ENCODE measurements at places on chromosomes 1 and 21. TPM values are rescaled to one million over a fixed set of nuclear protein-coding genes. Genes with fewer than 3 reads are reported as not detected.

GRCh38 chr1:59094001-59094400 lies 202.9 kb upstream of the FGGY start:
- no peak overlapping the region for H3K27ac ChIP-seq
- H3K36me3 ChIP-seq, result no peaks in the 10 kb centered on the region
- H3K27me3 ChIP-seq, result no peaks in the 10 kb centered on the region
- H3K4me3 ChIP-seq, result no peak overlapping the region
- no peaks in the 10 kb centered on the region for H3K4me1 ChIP-seq

DNA sequence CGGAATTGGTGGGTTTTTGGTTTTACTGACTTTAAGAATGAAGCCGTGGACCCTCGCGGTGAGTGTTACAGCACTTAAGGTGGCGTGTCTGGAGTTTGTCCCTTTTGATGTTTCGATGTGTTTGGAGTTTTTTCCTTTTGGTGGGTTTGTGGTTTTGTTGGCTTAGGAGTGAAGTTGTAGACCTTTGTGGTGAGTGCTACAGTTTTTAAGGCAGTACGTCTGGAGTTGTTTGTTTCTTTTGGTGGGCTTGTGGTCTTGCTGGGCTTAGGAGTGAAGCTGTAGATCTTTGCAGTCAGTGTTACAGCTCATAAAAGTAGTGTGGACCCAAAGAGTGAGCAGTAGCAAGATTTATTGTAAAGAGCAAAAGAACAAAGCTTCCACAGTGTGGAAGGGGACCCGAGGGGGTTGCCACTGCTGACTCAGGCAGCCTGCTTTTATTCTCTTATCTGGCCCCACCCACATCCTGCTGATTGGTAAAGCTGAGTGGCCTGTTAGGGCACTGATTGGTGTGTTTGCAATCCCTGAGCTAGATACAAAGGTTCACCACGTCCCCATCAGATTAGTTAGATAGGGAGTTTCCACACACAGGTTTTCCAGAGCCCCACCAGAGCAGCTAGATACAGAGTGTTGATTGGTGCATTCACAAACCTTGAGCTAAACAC lies 20.9 kb downstream of the HENMT1 start:
- no peak overlapping the region for H3K4me3 ChIP-seq
- H3K27me3 ChIP-seq, result no peaks in the 10 kb centered on the region
- H3K36me3 ChIP-seq, result peaks cover 16% of the 10 kb centered on the region
- no peaks in the 10 kb centered on the region for H3K4me1 ChIP-seq

DNA sequence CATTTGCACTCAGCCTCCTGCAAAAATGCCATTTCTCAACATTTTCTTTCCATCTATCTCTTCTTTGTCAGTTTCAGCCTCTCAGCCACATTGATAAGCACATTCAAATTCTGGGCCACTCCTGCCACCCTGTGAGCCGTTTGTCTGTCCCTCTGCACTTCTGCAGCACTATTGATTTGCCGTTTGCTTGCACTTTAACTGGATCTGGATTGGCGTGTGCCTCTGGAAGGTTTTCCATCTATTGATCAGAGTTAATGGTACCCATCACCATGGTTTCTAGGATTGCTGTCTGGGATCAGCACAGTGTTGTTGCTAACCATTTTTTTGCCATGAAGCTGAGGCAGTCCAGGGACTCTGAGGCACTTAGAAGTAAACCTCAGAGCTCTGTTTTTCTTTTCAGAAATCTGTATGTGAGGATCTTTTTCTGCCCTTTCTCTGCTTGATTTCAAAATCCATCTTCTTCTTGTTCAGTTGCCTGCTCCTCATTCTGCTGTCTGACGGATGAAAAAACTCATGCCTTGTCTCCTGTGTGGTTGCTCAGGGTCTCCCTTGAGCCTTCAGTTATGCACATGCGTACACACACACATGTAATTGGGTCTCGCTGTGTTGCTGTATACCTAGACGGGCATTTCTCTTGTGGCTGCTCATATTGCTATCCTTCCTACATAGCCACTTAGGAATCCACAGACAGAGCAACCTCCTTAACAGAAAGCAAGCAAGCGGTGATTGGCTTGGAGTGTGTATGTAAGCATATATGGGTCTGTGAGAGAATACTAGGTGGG lies 67.9 kb downstream of the NOS1AP start:
- H3K36me3 ChIP-seq, result no peaks in the 10 kb centered on the region
- H3K4me1 ChIP-seq, result peaks cover 12% of the 10 kb centered on the region
- H3K4me3 ChIP-seq, result no peak overlapping the region

GRCh38 chr1:9302745-9303524 lies 10.2 kb downstream of the SPSB1 start:
- H3K27me3 ChIP-seq, result no peaks in the 10 kb centered on the region
- H3K4me3 ChIP-seq, result peak overlapping the region; percentile 4
- peak overlapping the region; percentile 83 for H3K27ac ChIP-seq
- no peaks in the 10 kb centered on the region for H3K36me3 ChIP-seq

DNA sequence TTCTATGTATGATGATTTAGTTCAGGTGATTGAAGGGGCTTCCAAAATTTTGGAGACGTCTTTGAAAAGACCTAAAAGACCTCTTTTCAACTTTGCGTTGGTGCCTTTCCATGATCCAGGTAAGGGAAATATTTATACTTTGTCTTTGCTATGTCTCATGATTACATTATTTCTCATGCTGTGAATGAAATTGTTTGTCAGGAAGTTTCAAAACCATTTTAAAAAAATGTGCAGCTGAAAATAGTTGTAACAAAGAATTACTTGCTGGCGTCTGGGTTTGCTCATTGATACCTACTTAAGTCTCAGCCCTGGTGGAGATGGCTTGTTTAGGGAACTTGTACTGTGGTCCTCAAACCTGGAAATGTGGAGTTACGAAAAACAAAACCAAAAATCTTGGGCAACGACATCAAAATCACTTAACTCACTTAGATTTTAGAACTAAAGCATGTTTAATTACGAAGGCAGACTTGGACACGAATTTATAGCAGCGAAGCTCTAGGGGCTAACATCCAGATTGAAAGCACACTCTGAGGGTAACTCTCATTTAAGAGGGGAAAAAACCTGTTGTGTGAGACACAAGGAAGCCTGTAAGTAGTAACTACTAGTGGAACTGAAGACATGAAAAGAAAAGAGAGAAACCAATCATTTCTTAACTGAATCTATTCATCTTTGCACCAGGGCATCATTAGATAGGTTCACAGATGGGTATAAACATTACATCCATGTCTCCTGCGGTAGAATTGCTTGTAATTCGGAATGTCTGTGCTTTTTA lies 924 bp downstream of the HMCN1 start:
- no peaks in the 10 kb centered on the region for H3K27me3 ChIP-seq
- DNase-seq, result no peak
- H3K27ac ChIP-seq, result peak overlapping the region; percentile 88
- no peaks in the 10 kb centered on the region for H3K36me3 ChIP-seq
- H3K4me1 ChIP-seq, result no peaks in the 10 kb centered on the region
- peak overlapping the region; percentile 67 for H3K4me3 ChIP-seq

- DNase-seq, result peak; percentile 21
- no peaks in the 10 kb centered on the region for H3K36me3 ChIP-seq
- H3K27me3 ChIP-seq, result no peaks in the 10 kb centered on the region
- no peak overlapping the region for H3K4me3 ChIP-seq
Observed at GRCh38 chr1:14141656-14142055, 441.7 kb downstream of the PRDM2 start.

- H3K4me1 ChIP-seq, result no peaks in the 10 kb centered on the region
- no peaks in the 10 kb centered on the region for H3K27me3 ChIP-seq
- H3K36me3 ChIP-seq, result no peaks in the 10 kb centered on the region
- no peak overlapping the region for H3K27ac ChIP-seq
- no peak for DNase-seq
- H3K4me3 ChIP-seq, result no peak overlapping the region
Observed at GRCh38 chr1:174922121-174922520, 77.6 kb upstream of the CACYBP start.

GRCh38 chr21:33406493-33406892 lies 3.3 kb downstream of the IFNGR2 start:
- no peak overlapping the region for H3K27ac ChIP-seq
- peaks cover 59% of the 10 kb centered on the region for H3K4me1 ChIP-seq
- no peak overlapping the region for H3K4me3 ChIP-seq
- H3K27me3 ChIP-seq, result no peaks in the 10 kb centered on the region
- DNase-seq, result no peak

DNA sequence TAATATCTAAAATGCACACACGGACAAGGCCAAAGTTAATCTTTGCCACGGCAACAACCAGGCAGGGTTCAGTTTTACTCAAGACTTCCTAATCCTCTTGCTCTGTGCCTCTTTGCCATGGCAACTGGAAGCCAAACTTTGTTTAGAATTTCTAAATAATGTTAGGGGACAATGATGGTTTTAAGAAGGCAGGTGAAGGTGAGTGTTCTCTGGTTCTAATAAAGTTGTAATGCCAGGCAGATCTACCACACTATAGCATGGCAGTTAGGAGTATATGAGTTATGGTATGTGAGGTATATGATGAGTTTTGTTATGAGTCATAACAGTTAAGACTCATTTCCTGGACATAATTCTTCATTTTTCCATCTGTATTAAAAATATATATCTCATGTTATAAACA lies 2.7 kb downstream of the PTPRC start:
- no peak overlapping the region for H3K27ac ChIP-seq
- H3K36me3 ChIP-seq, result no peaks in the 10 kb centered on the region
- H3K27me3 ChIP-seq, result no peaks in the 10 kb centered on the region
- no peaks in the 10 kb centered on the region for H3K4me1 ChIP-seq
- no peak overlapping the region for H3K4me3 ChIP-seq

GRCh38 chr21:31052489-31053142 lies 14.3 kb upstream of the KRTAP19-8 start:
- H3K4me1 ChIP-seq, result no peaks in the 10 kb centered on the region
- no peaks in the 10 kb centered on the region for H3K36me3 ChIP-seq
- no peak for DNase-seq
- no peaks in the 10 kb centered on the region for H3K27me3 ChIP-seq

DNA sequence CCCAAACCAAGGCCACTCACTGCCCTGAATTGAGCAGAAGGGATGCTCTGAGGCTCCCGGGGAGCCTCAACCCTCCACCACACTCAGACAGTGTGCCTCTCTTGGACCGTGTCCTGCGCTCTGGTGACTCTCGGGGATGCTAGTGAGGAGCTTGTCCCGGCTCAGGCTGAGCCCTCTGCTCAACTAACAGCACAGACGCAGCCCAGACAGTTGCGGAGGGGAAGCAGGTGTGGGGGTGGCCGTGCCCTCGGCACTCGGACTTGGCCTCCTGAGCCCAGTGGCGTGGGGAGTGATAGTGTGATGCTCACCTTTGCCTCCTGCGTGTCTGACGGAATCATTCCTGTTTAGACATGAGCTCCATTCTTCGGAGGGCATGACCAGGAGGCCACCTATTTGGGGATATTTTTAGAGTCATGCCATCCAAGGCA lies 15.4 kb upstream of the SLC19A1 start:
- H3K36me3 ChIP-seq, result no peaks in the 10 kb centered on the region
- peaks cover 28% of the 10 kb centered on the region for H3K4me1 ChIP-seq
- H3K4me3 ChIP-seq, result no peak overlapping the region
- DNase-seq, result no peak
- no peaks in the 10 kb centered on the region for H3K27me3 ChIP-seq

DNA sequence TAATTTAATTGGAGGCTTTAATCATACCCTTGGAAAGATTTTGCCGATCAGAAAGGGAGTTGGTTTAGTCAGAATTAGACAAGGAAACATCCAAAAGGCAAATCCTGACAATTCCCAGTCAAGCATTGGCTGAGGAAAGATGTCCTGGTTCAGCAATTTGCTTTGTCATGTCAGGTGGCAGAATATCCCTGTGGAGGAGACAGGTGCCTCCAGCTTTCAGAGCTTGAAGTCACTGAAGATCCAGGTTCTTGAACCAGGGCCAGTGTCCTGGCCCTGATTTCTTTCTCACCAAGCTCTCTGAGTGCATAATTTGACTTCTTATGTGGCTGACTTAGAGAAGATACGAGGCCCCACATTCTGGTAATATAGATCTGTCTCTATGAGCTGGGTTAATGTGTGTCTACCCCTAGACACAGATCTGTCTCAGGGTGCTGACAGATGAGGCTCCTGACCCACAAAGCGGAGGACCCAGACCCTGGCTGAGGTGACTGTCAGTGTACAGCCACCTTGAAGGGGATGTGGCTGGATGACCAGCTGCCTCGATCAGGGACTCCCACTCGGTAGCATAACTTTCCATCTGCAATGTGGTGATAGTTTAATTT lies 118.9 kb downstream of the HHAT start:
- H3K27me3 ChIP-seq, result no peaks in the 10 kb centered on the region
- no peaks in the 10 kb centered on the region for H3K4me1 ChIP-seq
- no peak overlapping the region for H3K27ac ChIP-seq
- no peaks in the 10 kb centered on the region for H3K36me3 ChIP-seq

DNA sequence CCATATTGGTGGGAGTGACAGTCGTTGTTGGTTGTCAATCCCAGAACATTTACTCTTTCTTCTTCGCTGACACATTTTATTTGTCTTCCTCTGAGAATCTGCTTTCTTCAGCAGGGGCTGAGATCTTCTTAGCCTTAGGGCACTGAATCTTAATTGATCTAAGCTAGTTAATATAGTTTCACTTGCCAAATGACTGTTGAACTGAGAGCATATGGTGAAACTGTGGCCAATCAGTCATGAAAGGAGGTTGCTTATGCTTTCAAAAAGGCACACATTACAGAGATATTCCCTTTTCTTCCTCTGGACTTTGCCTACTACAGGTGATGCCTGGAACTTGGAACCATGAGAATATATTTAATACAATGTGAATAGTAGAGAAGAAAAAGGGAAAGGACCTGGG lies 60.0 kb upstream of the KIAA0040 start:
- no peaks in the 10 kb centered on the region for H3K36me3 ChIP-seq
- no peaks in the 10 kb centered on the region for H3K4me1 ChIP-seq
- H3K27ac ChIP-seq, result no peak overlapping the region
- H3K27me3 ChIP-seq, result no peaks in the 10 kb centered on the region
- no peak for DNase-seq
- H3K4me3 ChIP-seq, result no peak overlapping the region

DNA sequence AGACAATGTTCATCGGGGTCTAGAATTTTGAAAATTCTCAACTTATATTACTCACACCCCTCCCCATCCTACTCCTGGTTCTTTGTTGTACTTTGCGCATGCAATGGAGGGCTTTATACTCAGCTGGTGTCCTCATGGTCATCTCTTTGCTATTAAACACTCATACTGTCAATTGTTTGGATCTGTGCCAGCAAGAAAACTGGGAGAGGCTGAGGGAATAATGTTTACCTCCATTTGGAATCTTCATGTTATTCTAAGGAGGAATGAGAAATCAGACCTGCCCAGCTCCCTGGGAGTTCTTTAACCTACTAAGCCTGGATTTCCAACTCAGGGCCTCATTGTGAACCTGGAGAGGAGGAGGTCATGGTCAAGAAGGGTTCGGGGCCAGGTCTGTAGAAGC lies 143.9 kb upstream of the DNAH14 start:
- H3K36me3 ChIP-seq, result no peaks in the 10 kb centered on the region
- H3K27ac ChIP-seq, result no peak overlapping the region
- no peak for DNase-seq
- no peaks in the 10 kb centered on the region for H3K4me1 ChIP-seq
- H3K27me3 ChIP-seq, result no peaks in the 10 kb centered on the region

TGFBR3 gene
- total RNA-seq, result 176 TPM

FCRL3 gene
- not detected for total RNA-seq

CRP gene
- total RNA-seq, result 0.65 TPM

FAM151A gene
- total RNA-seq, result not detected

CFAP126 gene
- not detected for total RNA-seq

All from esophagus muscularis mucosa (tissue), 4 donors.